Thyroid gland (tissue), 4 donors: ENCODE measurements at places on chromosomes 1 and 21. TPM values are rescaled to one million over a fixed set of nuclear protein-coding genes. Genes with fewer than 3 reads are reported as not detected.

DNA sequence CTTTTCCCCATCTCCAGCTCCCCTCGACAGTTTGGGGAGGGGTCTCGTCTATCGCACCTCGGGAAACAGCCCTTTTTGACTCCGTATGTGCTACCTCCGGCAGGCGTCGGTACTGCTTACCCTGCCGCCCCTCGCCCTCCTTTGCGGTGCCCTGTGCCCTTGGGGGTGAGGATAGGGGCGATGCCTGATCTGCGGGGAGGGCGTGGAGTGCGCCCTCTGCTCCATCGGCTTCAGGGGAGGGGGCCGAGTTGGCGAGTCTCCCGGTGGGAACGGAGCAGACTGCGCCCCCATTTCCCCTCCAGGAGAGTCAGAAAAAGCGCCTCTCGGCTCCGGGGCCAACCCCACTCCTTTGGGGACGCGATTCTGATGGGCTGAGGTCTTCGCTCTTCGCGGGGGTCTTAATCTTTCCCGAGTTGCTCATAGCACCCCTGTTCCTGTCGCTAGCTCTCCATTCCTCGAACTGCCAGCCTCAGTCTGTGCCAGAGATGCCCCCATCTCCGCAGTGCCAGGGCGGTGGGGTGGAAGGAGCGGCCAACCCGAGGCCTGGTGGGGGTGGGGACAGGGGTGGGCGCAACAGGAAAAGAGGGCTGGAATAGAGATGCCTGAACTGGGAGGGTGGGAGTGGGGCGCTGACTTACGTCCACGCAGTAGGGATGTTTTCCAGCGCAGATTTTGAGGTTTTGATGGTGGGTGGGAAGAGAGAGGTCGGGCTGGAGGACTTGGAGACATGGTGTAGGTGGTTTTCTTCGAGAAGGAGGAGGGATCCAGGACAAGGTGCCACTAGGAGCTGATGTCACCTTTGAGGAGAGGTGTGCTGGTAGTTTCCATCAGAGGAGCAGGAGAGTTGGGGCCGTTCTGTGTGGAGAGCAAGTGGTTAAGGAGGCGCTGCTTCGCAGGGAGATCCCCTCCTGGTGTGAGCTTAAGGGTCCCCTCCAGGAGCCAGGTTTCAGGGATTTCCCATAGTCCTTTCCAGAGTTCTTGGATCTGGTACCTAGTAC is 674 bp downstream of the PPFIA4 start:
- DNase-seq, result no peak
- no peak overlapping the region for H3K27ac ChIP-seq
- peaks cover 16% of the 10 kb centered on the region for H3K4me1 ChIP-seq
- H3K27me3 ChIP-seq, result no peaks in the 10 kb centered on the region
- peak overlapping the region; percentile 54 for H3K4me3 ChIP-seq
- peaks cover 15% of the 10 kb centered on the region for H3K36me3 ChIP-seq

- H3K27ac ChIP-seq, result no peak overlapping the region
- no peaks in the 10 kb centered on the region for H3K4me1 ChIP-seq
- H3K36me3 ChIP-seq, result no peaks in the 10 kb centered on the region
- H3K27me3 ChIP-seq, result no peaks in the 10 kb centered on the region
- no peak overlapping the region for H3K4me3 ChIP-seq
- DNase-seq, result no peak
Observed at GRCh38 chr1:231929311-231929710, 302.7 kb downstream of the DISC1 start.

- no peak overlapping the region for H3K4me3 ChIP-seq
- no peaks in the 10 kb centered on the region for H3K36me3 ChIP-seq
- no peaks in the 10 kb centered on the region for H3K27me3 ChIP-seq
- DNase-seq, result no peak
- H3K4me1 ChIP-seq, result peaks cover 5% of the 10 kb centered on the region
Observed at GRCh38 chr1:89881415-89882058, 60.7 kb downstream of the LRRC8D start.

GRCh38 chr1:86062453-86062852 is 94.1 kb downstream of the COL24A1 start:
- H3K27me3 ChIP-seq, result no peaks in the 10 kb centered on the region
- H3K4me3 ChIP-seq, result no peak overlapping the region
- no peak overlapping the region for H3K27ac ChIP-seq
- H3K36me3 ChIP-seq, result no peaks in the 10 kb centered on the region
- H3K4me1 ChIP-seq, result no peaks in the 10 kb centered on the region
- DNase-seq, result no peak

- no peaks in the 10 kb centered on the region for H3K27me3 ChIP-seq
- DNase-seq, result no peak
- H3K36me3 ChIP-seq, result no peaks in the 10 kb centered on the region
- H3K27ac ChIP-seq, result no peak overlapping the region
Observed at GRCh38 chr1:198641501-198641900, 2.7 kb downstream of the PTPRC start.

GRCh38 chr1:81598623-81599022 is 202.1 kb upstream of the ADGRL2 start:
- no peaks in the 10 kb centered on the region for H3K4me1 ChIP-seq
- DNase-seq, result no peak
- H3K27me3 ChIP-seq, result no peaks in the 10 kb centered on the region
- H3K4me3 ChIP-seq, result no peak overlapping the region

DNA sequence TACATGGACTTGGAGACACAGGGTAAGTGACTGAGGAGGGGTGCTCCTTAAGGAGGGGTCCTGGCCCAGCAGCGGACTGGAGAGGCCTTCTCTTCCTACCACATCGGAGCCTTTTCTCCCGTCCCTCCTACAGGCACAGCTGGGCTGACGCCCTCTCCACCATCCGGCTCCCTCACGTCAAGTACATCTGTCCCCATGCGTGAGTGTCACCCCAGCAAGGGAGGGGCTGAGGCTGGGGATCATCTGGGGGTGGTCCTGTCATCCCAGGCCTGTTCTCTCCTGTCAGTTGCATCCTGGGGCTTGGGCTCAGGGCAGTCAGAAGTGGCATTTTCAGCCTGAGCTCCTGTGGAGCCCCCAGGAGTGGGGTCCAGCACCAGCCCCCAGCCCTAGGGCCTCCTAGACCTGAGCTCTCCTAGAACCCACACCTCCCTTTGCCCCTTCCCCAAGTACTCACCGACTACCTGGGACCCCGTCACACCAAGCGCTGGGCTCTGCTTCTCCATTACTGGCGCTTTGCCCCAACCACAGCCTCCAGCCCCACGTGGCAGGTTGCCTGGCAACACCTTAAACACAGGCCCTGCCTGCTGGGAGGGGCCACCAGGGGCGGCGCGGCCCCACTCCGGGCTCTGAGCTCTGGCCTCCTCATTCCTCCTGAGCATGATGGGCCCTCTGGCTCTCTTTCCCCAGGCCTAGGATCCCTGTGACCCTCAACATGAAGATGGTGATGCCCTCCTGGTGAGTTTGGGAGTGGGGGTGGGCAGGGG is 2.3 kb downstream of the LYPLA2 start:
- H3K4me3 ChIP-seq, result no peak overlapping the region
- H3K27me3 ChIP-seq, result no peaks in the 10 kb centered on the region
- peaks cover 13% of the 10 kb centered on the region for H3K4me1 ChIP-seq
- no peak overlapping the region for H3K27ac ChIP-seq

GRCh38 chr1:45674478-45674877 is 11.9 kb downstream of the GPBP1L1 start:
- peaks cover 67% of the 10 kb centered on the region for H3K4me1 ChIP-seq
- no peak overlapping the region for H3K4me3 ChIP-seq
- H3K36me3 ChIP-seq, result no peaks in the 10 kb centered on the region
- DNase-seq, result no peak
- H3K27ac ChIP-seq, result no peak overlapping the region

GRCh38 chr1:191674626-191675179 is 483.6 kb upstream of the RGS18 start:
- H3K36me3 ChIP-seq, result no peaks in the 10 kb centered on the region
- no peaks in the 10 kb centered on the region for H3K4me1 ChIP-seq
- no peak overlapping the region for H3K27ac ChIP-seq
- H3K4me3 ChIP-seq, result no peak overlapping the region
- DNase-seq, result no peak
- no peaks in the 10 kb centered on the region for H3K27me3 ChIP-seq

DNA sequence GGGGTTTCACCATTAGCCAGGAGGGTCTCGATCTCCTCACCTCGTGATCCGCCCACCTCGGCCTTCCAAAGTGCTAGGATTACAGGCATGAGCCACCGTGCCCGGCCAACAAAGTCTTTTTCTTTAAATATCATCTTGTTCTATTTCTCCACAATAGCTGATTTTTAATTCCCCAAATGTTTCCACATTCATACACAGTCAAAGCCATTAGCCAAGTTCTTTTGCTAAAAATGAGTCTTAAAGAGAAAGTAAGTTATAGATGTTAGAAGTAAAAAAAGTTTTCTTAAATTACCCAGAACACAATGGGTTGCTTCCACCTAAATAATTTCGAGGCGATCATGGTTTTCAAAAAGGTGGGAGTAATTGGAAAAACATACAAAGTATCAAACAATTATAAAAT is 30.6 kb downstream of the C2CD2 start:
- no peak for DNase-seq
- H3K27ac ChIP-seq, result no peak overlapping the region
- H3K36me3 ChIP-seq, result no peaks in the 10 kb centered on the region
- peaks cover 23% of the 10 kb centered on the region for H3K4me1 ChIP-seq
- no peak overlapping the region for H3K4me3 ChIP-seq

DNA sequence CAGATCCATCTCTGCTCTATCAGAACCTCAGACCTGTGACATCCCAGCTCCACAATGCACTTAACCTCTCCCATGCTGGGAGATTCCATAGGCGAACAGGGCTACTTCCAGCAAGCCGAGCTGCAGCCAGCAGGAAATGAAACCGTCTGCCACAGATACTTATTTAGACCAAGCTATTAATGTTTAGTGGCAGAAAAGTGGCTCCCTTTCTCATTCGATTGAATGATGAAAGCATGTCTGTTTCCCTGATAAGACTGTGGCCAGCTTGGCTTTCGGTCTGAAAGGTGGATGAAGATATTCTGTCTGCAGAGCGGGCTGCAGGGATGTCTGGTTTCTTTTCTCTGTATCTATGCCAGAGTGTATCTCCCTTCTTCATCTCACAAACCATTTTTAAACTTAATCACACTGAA is 146.4 kb downstream of the GREM2 start:
- H3K4me3 ChIP-seq, result no peak overlapping the region
- no peaks in the 10 kb centered on the region for H3K27me3 ChIP-seq
- H3K4me1 ChIP-seq, result no peaks in the 10 kb centered on the region
- no peak overlapping the region for H3K27ac ChIP-seq

- no peak within 1 kb of the TSS for H3K4me3 ChIP-seq
- no peak for DNase-seq
- no peaks in the 10 kb centered on the region for H3K36me3 ChIP-seq
Observed at GRCh38 chr21:34363733-34364132, at the start of gene KCNE2. TSS of gene KCNE2 (plus strand) at chr21:34364006. CDS start at chr21:34370479, 6,473 bp downstream.

- H3K4me1 ChIP-seq, result no peaks in the 10 kb centered on the region
- DNase-seq, result no peak
- H3K4me3 ChIP-seq, result no peak overlapping the region
- no peaks in the 10 kb centered on the region for H3K27me3 ChIP-seq
Observed at GRCh38 chr1:237492359-237492758, 398.4 kb downstream of the ZP4 start.

GRCh38 chr1:30317921-30318320 is 405.5 kb downstream of the MATN1 start:
- H3K27ac ChIP-seq, result no peak overlapping the region
- no peaks in the 10 kb centered on the region for H3K36me3 ChIP-seq
- H3K4me1 ChIP-seq, result no peaks in the 10 kb centered on the region
- no peak for DNase-seq

DNA sequence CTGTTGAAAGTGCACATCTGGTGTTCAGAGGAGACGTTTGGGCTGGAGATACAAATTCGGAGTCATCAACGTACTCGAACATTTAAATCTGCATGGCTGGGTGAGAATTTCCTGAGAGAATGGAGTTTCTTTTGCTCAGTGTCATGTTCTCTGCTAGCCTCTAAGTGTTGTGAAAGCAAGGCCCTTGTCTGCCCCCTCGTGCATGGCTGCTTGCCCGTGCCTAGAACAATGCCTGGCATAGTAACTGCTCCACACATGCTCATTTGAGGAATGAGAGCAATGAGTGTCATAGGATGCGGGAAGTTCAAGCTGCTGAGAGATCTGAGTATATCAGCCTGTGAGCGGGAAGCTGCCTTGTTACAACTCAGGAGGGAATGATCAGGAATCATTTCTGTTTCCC is 171.1 kb upstream of the CSF3R start:
- H3K4me1 ChIP-seq, result peaks cover 19% of the 10 kb centered on the region
- peak; percentile 85 for DNase-seq
- no peak overlapping the region for H3K4me3 ChIP-seq
- H3K36me3 ChIP-seq, result no peaks in the 10 kb centered on the region
- no peaks in the 10 kb centered on the region for H3K27me3 ChIP-seq

GRCh38 chr1:185008838-185009237 is 34.5 kb upstream of the NIBAN1 start:
- no peaks in the 10 kb centered on the region for H3K27me3 ChIP-seq
- no peak overlapping the region for H3K4me3 ChIP-seq
- no peaks in the 10 kb centered on the region for H3K4me1 ChIP-seq
- no peaks in the 10 kb centered on the region for H3K36me3 ChIP-seq

- no peaks in the 10 kb centered on the region for H3K36me3 ChIP-seq
- H3K4me1 ChIP-seq, result no peaks in the 10 kb centered on the region
- H3K4me3 ChIP-seq, result no peak overlapping the region
- DNase-seq, result no peak
- no peak overlapping the region for H3K27ac ChIP-seq
Observed at GRCh38 chr1:182051938-182052337, 9.6 kb downstream of the ZNF648 start.

GRCh38 chr1:107559881-107560280 is 405.1 kb downstream of the VAV3 start:
- DNase-seq, result no peak
- no peak overlapping the region for H3K4me3 ChIP-seq
- no peaks in the 10 kb centered on the region for H3K36me3 ChIP-seq
- no peaks in the 10 kb centered on the region for H3K27me3 ChIP-seq

- no peak overlapping the region for H3K27ac ChIP-seq
- H3K36me3 ChIP-seq, result no peaks in the 10 kb centered on the region
- H3K27me3 ChIP-seq, result no peaks in the 10 kb centered on the region
- no peak for DNase-seq
- H3K4me3 ChIP-seq, result no peak overlapping the region
Observed at GRCh38 chr1:175400766-175401165, 208.2 kb upstream of the KIAA0040 start.

DNA sequence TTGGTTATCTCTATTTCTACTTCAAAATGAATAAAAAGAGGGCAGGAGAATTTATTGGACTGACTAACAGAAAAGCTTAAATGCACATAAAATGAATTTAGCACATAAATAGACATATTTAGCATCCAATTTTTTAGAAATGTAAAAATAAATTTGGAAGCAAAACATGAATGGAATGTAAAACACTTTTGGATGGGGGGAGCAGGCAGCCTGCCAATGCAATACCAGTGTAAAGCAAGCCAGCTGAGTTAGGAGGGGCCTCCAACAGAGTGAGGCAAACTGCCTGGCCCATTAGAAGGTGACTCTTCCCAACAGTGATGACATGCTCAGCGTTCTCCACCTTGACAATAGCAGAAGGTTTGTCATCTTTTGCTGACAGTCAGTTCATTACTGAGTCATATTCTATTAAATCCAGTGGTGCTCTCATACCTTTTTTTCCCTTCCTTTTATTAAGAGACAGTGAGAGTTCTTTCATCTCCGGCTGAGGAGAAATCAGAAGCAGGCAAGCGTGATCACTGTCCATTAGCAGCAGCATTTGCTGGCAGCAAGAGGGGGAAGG is 19.5 kb upstream of the EXO1 start:
- no peak overlapping the region for H3K4me3 ChIP-seq
- no peaks in the 10 kb centered on the region for H3K36me3 ChIP-seq
- H3K27ac ChIP-seq, result no peak overlapping the region
- no peak for DNase-seq
- no peaks in the 10 kb centered on the region for H3K27me3 ChIP-seq

Gene RASAL2
- 27.3 TPM for total RNA-seq

Gene CCDC28B
- 4.9 TPM for total RNA-seq

Gene TMEM81
- 0.75 TPM for total RNA-seq

Gene OR6N1
- total RNA-seq, result not detected

Gene AMY1B
- 3.5 TPM for total RNA-seq

Gene RNF207
- total RNA-seq, result 40.4 TPM

Gene TLCD4
- total RNA-seq, result 21.6 TPM
